IMR-90 (cell line): ENCODE measurements at places on chromosomes 5 and 9. TPM values are rescaled to one million over a fixed set of nuclear protein-coding genes. Genes with fewer than 3 reads are reported as not detected.

Gene FAM78A
- under 0.01 and 0.18 TPM in 2 replicates for total RNA-seq

Gene GABRA1
- total RNA-seq, result not detected in 2 replicates

Gene SPEF2
- total RNA-seq, result 2.3 and 2.5 TPM in 2 replicates

Gene PCDHA12
- not detected in 2 replicates for total RNA-seq

Gene RRAGA
- 63.3 and 74.7 TPM in 2 replicates for total RNA-seq

Gene PCDHA13
- not detected in 2 replicates for total RNA-seq

Gene SLU7
- 34.2 and 49.7 TPM in 2 replicates for total RNA-seq

Gene IL4
- total RNA-seq, result not detected in 2 replicates

Gene SLC25A2
- total RNA-seq, result 0.28 TPM in 1 of 2 replicates, not detected in the other

Gene STK32A
- under 0.01 and 0.18 TPM in 2 replicates for total RNA-seq

Gene CCDC192
- not detected in 2 replicates for total RNA-seq

Gene DNAI1
- not detected in 2 replicates for total RNA-seq

Gene ITK
- total RNA-seq, result not detected in 2 replicates

Gene FOXI1
- total RNA-seq, result not detected in 2 replicates

Gene STPG3
- total RNA-seq, result not detected in 2 replicates

Gene CDC20B
- total RNA-seq, result not detected in 2 replicates

Gene GLRX
- 142 and 145 TPM in 2 replicates for total RNA-seq

- peak; percentile 6 for DNase-seq
These were observed 119.6 kb downstream of the SEMA6A start for GRCh38 chr5:116455061-116455460.

GRCh38 chr9:16348531-16348930 is 521.9 kb downstream of the BNC2 start:
- DNase-seq, result no peak

DNA sequence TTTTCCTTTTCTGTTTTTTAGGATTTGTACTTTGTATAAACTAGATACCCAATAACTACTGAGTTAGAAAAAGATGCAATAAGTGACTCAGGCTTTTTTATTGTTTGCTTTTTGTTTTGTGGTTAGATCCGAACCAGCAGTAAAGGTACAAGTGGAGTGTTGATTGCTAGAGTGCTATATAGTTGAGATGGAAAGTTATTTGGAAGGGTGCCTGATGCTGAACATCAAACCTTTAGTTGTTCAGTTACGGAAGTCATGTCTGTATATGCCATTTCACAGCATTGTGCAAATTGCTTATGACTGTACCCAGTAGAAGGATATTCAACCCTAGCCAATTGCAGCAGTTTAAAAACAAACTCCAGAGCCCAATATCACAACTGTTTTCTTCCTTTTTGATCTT is 285.1 kb downstream of the MAT2B start:
- no peak for DNase-seq

DNA sequence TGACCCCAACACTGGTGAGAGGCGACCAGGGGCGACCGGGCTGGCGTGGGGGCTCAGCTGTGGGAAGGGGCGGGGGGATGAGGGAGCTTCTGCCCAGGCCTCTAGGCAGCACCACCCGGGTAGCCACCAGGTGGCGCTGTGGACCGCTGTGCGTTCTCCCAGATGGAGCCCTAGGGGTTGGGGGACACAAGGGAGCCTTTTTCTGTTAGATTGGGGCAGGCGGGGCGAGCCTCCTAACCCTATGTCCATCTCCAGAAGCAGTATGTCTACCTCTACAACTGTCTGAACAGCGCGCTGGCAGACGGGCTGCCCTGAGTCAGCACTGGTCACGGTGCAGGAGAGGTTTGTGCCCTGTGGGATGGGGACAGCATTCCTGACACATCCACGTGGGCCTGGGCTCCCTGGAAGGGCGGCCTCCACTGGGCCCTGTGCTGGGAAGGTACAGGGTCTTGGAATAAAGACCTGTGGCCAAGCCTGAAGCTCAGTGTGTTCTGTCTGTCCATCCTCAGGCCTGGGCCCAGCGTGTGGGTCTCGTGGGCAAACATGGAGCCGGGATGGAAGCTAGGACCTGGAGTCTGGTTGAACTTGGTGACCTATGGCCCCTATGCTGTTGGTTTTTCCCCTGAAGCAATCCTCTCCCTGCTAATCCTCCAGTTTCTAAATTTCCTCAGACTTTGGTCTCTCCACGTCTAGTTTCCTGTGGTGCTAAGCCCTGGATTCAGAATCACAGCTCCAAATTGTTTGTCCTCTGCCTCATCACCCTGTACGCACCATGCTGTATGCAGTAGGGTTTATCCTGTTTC is 23.1 kb upstream of the SPTLC1 start:
- DNase-seq, result peak; percentile 55

- no peak for DNase-seq
These were observed 65.3 kb downstream of the RASEF start for GRCh38 chr9:82997476-82998140.

GRCh38 chr5:21826884-21827283 is 1026.3 kb downstream of the CDH12 start:
- DNase-seq, result no peak

DNA sequence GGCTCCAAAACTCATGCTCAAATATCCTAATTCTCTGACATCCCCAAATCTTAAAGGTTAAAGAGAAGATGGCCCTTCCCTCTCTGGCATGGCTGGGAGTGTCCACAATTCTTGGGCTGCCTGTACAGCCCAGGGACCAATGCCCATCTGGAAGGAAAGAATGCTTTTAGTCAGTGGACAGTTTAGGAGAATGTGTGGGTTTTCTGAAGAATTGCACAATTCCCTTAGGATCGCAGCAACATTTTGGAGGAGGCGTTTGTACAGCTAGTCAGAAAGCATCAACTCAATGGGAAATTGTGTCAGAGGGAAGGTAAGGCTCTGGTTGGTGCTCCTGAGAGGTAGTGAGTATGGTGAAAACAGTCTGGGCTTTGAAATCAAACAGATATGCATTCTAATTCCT is 15.0 kb downstream of the FAM193B start:
- DNase-seq, result peak; percentile 77

DNA sequence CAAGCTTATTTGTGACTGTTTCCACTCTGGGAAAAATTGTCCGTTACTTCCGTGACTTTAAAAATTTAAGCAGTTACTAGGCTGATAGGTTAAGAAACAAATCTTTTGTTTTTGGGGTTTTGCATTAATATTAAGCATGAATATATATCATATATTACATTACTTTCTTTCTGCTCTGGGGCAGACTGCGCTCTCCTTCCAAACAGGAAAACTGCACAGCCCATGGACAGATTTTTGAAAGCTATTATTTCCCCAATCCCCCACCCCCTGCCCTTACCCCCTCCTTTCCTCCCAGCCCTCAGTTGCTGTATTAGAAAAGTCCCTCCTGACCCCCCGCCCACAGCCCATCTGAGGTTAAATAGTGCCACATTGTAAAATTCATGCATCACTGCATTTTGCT is 50.4 kb downstream of the G3BP1 start:
- no peak for DNase-seq

DNA sequence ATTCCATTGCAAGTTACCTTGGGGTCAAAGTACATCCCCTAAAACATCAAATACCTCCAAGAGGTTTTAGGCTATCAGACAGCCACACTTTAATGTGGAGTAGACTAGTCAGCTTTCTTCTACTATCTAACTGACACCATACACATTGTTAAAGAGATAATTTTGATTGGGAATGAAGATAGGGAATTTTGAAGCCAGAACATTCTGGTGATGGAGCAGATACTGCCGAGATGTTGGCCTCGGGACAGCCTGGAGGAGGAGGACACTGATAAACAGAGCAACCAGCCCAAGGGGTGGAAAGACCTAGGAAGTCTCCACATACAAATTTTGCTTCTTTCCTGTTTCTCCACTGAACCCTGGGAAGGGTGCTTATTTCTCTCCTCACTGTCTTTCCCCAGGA is 14.9 kb downstream of the TJP2 start:
- DNase-seq, result no peak

- DNase-seq, result no peak
These were observed 225.7 kb downstream of the TLR4 start for GRCh38 chr9:117929868-117930267.

DNA sequence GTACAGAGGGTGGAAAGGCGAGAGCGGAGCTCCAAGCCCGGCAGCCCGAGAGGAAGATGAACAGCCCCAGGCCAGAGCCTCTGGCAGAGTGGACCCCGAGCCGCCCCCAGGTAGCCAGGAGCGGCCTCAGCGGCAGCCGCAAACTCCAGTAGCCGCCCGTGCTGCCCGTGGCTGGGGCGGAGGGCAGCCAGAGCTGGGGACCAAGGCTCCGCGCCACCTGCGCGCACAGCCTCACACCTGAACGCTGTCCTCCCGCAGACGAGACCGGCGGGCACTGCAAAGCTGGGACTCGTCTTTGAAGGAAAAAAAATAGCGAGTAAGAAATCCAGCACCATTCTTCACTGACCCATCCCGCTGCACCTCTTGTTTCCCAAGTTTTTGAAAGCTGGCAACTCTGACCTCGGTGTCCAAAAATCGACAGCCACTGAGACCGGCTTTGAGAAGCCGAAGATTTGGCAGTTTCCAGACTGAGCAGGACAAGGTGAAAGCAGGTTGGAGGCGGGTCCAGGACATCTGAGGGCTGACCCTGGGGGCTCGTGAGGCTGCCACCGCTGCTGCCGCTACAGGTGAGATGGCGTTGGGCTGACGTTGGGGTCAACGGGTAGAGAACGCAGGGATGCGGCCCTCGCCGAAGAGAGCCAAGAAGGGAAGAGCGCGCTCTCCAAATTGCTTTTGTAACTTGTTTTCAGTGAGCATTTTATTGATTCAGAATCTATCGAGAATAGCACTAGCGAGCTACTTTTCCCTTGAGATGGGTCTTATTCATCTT is at the start of gene PTGER4:
TSS of gene PTGER4 (plus strand) at position 3 of the 769 bp plus-strand sequence. CDS start 1,079 bp downstream, outside the sequence.
- DNase-seq, result no peak

DNA sequence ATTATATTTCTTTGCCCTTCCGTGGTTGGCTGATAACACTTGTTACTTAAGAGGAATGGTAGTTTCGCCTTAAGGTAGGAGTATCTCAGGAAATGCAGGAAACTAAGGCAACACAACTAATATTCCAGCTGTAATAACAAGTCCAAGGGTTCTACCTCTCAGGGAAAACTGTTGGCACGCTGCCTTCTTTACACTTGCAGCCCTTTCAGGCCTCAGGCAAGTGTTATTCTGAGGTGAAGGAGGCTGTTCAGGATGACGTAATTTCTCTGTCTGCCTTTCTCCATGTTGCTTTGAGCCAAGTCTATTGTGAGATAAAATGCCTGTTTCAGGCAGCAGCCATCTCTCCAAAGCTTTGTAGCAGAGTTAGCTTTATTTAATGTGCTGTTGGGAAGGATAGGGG is 38.0 kb downstream of the VCAN start:
- DNase-seq, result peak; percentile 71

DNA sequence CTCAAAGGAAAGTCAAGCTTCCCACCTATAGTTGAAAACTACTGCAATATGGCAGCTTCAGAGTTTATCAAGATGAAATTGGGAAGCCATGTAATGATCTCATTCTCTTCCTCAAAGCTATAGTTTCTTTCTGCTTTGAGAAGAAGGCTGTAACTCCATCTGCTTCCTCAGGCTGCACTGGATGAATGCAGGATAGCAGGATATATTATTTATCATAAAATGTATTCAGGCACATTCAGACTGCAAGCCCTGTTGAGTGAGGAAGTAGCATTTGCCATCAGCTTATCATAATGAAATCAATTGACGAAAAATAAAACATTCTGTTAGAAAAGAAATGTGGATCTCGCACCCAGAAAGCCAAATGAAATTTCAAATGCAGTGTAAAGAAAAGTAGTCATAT is 560 bp downstream of the ATP10B start:
- DNase-seq, result no peak

GRCh38 chr9:135602789-135603481 is 36.4 kb downstream of the GLT6D1 start:
- DNase-seq, result peak; percentile 27

- no peak for DNase-seq
These were observed 35.9 kb upstream of the UNC5A start for GRCh38 chr5:176774216-176775171.

DNA sequence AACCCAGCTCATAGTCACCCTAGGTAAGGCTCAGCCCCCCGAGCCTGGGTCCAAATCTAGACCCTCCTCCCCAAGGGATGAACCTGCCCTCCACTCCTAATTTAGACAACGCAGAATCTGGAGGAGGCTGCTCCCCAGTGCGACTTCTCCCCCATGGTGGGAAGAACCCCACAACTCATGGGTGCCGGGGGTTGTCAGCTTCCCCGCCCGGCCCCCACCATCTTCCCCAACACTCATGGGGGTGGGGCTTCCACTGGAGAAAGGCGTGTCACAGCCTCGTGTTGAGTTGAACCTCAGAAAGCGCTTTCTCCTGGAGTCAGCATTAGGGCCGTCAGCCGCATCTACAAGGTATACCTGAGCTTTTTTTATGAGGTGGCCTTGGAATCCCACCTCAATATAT is 66.9 kb downstream of the IRX2 start:
- DNase-seq, result no peak
